ENCODE measurements at places on chromosomes 7 and 10. TPM values are rescaled to one million over a fixed set of nuclear protein-coding genes. Genes with fewer than 3 reads are reported as not detected.

DNA sequence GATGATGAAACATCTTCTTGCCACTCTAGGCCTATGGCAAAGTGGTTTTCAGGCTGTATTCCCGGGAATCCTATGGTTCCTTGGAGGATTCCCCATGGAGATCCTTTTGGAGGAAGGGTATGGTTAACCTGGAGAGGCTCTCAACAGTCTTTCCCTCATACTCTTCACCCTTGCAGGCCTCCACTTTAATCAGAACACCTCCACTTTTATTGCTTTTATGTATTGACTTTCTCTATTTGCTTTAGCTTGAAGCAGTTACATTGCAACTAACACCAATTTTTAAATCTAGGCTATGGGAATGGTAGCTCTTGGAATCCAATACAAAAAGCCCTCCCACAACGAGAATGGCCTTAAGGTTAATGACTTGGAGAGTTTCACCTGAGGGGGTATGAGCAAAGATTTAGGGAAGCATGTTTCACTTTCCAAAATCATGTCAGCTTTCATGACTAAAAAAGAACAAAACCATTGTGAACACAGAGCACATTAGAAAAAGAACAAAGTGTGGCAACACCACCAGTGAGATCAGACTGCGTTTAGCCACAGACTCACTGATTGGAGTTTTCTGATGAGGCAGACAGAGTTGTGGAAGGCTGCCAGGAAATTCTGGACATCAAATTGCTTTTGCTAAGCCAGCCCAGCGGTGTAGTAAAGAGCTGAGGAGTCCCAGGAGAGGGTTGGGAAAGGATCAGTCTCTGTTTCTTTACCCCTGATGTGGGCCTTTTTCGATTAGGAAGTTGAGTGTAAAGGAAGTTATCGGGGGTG lies 130.4 kb upstream of the BMPER start:
- no peak for DNase-seq

GRCh38 chr7:2435146-2435545 lies 31.7 kb downstream of the CHST12 start:
- DNase-seq = no peak

DNA sequence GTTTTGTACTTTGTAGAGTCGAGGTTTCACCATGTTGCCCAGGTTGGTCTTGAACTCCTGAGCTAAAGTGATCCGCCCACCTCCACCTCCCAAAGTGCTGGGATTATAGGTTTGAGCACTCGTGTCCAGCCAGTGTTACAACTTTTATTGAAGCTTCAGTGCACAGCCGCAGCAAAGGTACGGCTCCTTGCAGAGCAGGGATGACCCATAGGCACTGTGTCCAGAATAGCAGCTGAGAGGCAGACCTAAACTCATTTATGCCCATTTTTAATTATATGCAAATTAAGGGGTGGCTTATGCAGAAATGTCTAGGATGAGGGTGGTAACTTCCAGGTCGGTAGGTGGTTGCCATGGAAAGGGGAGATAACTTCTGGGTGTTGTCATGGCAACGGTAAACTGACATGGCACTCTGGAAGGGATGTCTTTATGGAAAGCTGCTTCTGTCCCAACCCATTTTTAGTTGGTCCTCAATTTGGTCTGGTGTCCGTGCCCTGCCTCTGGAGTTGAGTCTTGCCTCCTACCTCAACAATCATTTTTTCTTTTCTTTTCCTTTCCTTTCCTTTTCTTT lies 22.7 kb downstream of the NYAP1 start:
- peak; percentile 65 for DNase-seq

DNA sequence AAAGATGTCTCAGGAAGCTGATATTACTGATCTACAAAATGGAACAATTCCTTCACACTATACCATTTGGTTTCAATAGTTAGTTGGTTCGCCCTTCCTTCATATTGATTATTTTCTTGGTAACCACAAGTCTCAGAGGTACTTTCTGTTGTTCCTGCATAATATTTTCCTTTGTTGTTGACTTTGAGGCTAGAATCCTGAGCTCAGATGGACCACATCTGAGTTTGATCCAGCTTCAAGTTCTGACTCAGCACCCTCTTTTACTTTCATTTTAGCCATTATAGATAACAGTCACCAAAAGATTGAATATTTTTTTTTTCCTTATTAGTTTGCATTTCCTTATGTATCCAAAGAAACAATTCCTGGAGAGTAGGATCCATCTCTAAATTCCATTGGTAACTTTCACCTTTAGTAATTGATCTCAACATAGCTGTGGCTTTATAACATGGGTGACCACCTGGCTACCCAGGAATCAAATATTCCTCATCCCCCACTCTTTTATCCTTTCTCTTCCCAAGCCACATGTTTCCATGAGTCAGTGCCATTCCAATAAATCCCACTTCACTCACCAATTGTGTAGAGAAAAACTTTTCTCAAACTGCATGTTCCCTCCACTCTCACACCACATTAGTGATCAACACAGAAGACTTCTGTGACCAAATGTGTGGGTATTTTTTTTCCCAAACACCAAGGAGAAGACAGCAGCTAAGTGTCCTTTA lies 9.7 kb upstream of the ABCA13 start:
- no peak for DNase-seq

DNA sequence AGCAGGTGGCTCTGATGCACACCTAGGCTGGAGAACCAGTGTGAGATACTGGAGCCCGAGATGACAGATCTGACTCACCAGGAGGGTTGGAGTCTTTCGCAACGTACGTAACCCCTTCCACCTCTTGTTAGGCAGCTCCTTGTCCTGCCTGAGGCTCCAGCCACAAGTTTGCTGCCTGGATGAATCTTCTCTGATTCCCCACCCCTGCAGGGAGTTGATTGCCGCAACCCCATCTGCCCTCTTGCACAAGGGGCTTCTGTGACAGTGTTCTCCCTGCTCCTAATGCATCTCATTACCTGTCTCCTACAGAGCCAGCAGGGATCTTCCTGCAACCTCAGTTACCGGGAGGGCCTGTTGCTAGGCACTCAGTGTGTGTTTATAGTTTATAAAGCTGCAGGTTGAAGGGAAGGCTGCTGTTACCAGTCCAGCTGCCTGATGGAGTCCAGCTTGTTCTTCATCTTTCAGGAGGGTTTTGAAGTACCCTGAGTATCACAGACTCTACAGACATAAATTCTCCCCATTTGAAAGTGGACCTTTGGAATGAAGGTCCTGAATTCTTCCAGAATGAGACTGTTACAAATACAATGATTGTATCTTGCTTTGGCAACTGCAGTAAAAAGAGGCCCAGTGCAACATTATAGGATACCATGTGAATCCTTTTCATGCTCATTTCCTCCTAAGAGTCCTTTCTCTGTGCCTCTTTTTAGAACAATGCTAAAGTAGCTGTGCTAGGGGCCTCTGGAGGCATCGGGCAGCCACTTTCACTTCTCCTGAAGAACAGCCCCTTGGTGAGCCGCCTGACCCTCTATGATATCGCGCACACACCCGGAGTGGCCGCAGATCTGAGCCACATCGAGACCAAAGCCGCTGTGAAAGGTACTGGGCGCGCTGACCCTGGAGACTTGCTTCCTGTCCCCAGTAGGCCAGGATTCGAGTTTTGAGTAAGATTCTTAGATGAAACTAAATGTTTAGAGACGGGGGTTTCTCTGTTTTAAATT lies 6.5 kb downstream of the MDH2 start:
- DNase-seq = no peak

The BLNK gene
- not detected for total RNA-seq

- DNase-seq = no peak
These were observed 46.3 kb upstream of the HYAL4 start for GRCh38 chr7:123798532-123799188.

The UNCX gene
- total RNA-seq = not detected

The NKX2-3 gene
- 0.19 TPM for total RNA-seq

DNA sequence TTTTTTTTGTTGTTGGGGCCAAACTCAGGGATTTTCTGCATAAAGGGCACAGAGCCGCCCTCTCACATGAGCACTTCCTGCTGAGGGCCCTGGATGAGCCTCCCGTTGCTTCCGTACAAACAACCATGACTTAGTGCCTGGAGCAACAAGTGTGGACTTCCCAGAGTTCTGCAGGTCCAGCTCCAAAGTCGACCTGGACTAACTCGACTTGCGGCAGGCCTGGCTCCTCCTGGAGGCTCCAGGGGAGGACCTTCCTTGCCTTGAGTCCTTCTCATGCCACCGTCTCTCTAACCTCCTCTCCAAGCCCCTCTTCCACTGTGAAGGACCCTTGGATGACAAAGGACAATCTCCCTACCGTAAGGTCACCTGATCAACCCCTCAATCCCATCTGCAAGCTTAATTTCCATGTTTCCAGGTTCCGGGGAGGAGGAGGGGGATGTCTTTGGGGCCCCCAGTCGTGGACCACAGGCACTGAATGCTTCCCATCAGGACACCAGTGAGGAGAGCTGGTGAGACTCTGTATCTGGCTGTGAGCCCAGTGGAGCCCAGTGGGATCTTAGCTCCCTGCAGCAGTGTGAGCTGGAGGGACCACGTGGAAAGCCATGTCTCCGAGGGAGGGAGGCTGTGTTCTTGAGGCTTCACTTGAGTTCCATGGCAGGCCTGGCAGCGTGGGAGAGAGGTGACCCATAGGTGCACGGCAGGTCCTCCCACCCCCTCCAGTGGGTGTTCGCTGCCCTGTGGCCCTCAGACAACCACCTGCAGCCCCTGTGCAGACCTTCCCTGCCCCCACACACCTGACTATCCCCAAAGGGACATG lies 199.5 kb upstream of the PPP2R2D start:
- no peak for DNase-seq

Data from SK-MEL-5 (cell line).